ENCODE measurements at places on chromosomes 12 and 14. TPM values are rescaled to one million over a fixed set of nuclear protein-coding genes. Genes with fewer than 3 reads are reported as not detected.

SLCO1B1 gene
- not detected for total RNA-seq

DNA sequence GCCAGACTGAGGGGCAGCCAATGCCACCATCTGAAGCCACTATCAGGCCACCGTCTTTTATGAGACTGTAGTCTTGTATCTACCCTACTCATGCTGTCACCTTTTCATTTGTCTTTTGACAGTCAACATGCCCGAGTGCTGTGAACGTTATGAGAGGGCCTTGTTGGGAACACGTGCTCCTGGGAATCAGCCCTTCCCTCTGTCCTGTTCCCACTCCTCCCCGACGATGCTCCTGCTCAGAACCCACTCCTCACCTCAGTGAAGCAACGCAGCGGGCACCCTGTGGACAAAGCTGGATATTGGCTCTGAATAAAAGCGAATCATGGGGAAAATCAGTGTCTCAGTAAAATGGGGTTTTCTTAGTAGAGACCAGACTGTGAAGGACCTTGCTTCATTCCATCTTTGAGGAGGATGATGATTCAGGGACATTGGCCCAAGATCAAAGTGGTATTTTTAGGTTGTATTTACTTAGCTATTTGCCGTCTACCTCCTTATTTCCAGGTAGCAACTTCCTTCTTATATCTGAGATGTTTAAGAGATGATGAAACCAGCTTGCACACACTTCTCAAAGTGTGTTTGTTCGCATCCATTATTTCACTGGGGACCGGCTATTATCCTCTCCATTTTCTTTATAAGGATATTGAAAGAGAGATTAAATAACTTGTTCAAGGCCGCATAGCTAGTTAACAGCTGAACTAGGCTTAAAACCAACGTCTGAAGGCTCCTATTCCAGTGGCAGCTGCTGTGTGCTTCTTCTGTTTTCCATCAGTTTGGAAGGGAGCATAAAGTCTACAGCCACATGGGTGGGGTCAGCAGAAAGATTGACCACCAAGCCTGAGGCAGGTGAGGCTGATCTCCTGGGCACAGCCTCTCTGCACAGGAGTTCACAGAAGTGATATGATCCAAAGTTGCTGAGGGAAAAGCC is 43.9 kb upstream of the CTDSP2 start:
- DNase-seq, result peak; percentile 48

DNA sequence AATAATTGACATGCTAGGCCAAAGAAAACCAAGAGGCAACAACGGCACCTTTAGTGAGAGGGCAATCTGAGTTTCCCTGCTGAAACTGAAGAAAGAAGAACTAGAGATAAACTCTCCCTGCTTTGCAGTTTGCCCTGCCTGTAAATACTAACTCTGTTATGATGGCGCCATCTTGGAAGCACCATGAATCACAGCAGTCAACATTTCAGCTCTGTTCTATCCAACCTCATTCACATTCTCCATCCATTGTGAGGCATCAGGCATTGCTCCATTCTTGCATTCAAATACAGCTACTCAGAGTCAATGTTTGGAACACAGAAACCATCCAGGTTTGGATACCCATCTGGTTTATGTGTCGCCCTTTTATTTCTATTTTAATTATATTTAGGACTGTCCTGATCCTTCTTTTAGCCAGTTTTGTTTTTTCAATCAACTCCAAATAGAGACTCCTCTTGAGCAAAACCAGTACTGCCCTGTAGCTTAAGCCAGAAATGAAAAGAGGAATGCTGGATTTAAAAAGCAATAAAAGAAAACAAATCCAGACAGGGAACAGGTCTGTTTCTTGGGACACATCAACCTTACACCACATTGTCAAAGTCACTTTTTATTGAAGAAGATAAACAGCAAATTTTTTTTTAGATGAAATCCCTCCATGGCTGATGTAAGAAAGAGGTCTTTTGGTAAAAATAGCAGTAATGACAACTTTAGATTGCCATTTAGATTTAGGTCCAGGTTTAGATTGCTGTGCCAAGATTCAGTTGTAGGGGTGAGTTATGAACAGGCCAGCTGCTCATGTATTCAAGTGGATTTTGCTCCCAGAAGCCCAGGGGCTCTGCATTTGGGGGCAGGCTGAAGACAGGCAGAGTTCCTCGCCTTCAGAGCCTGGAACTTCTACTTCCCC is 33.3 kb upstream of the PPM1A start:
- DNase-seq, result no peak

TAS2R31 gene
- 2.0 TPM for total RNA-seq

- DNase-seq, result no peak
Observed at GRCh38 chr12:3905664-3906063, 32.5 kb upstream of the PARP11 start.

- no peak for DNase-seq
Observed at GRCh38 chr14:97058074-97058467, 260.9 kb downstream of the VRK1 start.

DNA sequence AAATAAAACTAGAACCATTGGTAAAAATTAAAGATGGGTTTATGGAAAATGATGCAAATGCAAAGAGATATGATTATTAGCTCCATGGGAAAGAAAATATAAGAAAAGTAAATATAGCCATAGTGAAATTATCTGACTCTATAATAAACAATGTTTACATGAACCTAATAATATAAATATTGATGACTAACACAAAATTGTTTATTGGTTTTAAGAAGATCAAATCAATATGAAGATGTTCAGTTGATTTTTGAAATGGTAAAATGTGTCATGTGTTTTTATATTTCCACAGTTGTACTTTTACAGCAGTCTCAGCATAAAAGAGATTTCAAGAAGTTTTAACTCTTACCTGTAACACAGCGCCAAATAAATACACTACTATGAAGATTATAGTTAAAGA is 114.0 kb downstream of the SLC41A2 start:
- DNase-seq, result no peak

- peak; percentile 96 for DNase-seq
Observed at GRCh38 chr12:46209914-46210872, 58.6 kb downstream of the SLC38A1 start.

PROX2 gene
- total RNA-seq, result not detected

DNA sequence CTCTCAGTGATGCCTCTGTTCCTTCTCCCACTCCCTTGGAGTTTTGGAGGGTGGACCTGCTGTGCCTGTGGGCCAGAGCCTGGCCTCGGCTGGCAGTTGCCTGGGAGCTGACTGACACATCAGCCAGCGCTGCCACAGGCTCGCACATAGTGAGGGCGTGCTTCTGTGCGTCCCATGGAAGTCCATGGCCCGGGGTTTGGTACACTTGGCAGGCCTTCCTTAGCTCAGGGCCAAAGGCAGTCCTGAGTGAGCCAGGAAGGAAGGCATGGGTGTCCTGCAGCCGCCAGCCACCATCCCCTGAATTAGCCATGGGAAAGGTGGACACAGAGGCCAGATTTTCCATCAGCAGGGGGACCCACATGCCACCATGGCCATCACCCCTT is 1.1 kb upstream of the DEGS2 start:
- no peak for DNase-seq

SAMD15 gene
- total RNA-seq, result 0.32 TPM

GRCh38 chr14:93832081-93832480 is 43.8 kb upstream of the PRIMA1 start:
- DNase-seq, result no peak

DNA sequence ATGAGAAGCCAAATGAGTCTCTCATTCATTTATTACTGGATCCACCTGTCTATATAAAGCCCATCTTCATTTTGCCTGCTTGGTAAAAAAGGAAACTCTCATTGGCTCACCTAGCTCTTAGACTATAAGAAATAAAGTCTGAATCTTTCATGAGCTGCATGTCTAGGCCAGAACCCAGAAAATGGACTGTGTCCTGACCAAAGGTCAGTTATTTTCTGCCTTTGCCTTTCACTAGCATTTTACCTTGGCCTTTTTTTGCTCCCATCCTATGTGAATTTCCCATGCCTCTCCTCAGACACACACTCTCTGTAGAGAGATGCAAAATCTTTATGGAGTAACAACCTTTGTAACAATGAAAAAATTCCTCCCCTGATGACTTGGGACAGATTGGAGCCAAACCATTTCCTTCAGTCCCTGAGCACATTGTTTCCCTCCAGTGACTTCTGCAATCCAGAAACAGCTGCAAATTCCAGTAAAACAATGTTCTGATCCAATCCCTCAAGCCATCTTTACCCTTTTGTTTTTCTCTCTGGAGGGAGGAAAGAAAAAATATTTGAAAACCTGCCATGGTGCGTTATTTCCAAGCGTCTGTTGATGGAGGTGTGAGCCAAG is 33.6 kb upstream of the MAP3K9 start:
- no peak for DNase-seq

DNA sequence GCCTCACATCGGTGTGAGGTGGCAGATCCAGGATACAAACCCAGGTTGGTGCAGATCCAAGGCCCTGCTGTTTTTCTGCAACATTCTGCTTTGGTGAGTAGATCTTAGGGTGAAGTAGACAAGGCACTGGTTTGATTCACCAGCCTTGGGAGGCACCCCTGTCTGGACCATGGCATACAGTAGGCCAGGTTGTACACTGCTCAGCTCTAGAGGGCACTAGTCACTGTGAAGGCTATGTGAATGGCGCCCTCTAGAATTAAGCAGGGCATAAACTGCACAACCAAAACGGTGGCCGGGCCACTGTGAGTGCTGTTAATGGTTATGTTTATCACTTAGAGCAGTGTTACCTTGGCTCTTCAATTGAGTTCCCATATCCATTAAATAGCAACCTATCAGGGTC is 280.6 kb upstream of the PWP1 start:
- DNase-seq, result peak; percentile 65

GRCh38 chr14:98931911-98932310 is 340.1 kb downstream of the BCL11B start:
- DNase-seq, result no peak

DNA sequence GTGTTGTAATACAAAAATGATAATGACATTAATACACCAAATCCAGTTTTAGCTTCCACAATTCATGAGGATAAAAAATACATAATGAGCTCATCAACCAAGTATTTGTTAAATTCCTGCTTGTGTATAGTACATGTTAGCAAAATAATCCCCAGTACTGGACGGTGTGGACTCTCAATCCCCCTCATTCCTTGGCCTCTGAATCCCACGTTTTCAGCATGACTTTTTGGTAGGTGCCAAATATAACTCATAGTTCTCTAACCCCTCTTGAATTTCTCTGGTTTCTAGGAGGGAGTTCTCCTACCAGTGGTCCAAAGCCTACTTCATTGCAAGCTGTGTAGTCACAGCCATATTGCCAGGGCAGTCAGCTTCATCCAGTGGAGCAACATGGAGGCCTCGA is 41.4 kb upstream of the EPS8 start:
- no peak for DNase-seq

- no peak for DNase-seq
Observed at GRCh38 chr12:79512068-79512467, 178.7 kb downstream of the PAWR start.

PMCH gene
- not detected for total RNA-seq

DNA sequence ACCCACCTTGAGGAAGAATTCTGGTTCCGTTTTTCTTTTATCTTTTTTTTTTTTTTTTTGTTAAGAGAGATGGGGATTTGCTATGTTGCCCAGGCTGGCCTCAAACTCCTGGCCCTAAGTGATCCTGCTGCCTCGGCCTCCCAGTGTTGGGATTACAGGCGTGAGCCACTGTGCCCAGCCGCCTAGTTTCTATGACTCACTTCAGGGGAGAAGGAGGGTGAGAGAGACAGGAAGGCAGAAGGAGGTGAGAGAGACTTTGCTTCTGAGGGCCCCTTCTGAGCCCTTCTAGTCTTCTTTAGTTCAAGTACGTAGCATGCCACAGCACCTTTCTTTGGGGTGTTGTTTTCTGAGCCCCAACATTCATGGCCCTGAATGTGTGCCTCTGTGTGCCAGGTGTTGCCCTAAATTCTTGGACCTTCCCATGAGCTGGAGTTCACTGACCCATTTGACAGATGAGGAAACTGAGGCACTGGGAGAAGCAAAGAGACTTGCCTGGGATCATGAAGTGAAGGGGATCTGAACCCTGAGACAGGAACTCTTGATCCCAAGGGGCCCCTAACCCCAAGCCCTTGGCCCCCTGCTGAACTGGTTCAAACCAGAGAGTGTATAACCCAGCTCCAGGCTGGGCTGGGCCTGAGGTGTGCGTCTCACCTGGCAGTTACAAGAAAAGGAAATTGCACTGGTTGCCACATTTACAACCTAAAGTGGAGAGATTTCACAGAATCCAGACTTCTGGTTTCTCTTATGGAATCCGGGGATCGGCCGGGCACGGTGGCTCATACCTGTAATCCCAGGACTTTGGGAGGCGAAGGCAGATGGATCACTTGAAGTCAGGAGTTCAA is 20.8 kb downstream of the SH2B3 start:
- DNase-seq, result no peak

DNA sequence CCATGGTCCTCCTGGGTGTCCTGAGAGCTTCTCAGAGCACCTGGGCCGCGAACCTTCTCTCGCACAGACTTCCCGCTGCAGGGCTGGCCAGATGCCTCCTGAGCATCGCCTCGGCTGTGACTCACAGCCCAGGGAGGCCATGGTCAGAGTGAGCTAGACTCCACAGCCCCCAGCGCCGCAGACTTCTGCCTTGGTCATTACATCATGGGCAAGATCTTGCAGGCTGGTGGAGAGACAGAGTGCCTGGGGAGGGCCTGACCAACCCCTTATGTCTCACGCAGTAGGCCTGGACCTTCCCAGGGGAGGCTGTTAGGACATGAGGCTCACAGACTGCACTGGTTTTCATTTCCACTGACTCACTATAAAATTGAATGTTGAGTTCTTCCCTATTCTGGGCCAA is 41.8 kb downstream of the SMOC1 start:
- DNase-seq, result peak; percentile 35

DNA sequence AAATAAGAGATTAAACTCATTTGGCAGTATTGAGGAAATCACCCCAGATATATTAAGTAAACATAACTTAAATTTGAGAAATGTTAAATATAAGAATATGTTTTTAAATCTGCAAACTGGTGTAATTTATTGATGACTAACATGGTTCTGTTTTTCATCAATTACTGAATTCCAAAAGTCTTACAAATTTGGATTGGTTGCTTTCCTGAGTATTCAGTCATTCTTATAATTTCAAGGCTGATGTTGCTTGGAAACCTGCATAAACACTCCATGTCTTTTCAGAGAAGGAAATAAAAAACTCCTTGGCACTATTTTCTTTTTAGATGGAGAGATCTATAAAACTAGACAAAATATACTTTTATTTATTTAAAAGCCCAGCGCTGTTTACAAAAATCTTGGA is 71.7 kb downstream of the NOVA1 start:
- no peak for DNase-seq

GRCh38 chr12:76679778-76680177 is 84.1 kb upstream of the ZDHHC17 start:
- DNase-seq, result no peak

DPPA3 gene
- not detected for total RNA-seq

DNA sequence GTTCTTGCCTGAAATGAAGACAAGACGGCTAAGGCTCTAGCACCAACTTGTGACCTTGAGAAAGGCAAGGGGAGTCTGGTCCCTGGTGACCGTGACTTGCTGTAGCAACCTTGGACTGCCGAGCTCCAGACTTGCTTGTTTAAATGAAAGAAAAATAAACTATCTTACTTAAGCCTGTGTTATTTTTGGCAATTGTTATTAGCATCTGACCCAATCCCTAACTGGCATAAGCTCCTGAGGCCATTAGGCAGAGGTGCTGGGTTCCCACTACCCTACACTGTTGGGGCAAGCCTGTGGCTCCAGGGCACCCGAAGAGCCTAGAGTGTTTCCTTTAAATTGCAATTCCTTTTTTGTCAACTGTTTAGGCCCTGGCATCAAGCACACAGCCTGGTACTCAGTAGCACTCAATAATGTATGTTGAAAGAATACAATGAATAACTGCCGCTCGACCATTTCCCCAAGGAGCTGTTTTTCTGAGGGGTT is 106.9 kb upstream of the HIF1A start:
- DNase-seq, result no peak

- DNase-seq, result peak; percentile 99
Observed at GRCh38 chr14:51382506-51382905, 142.5 kb downstream of the TMX1 start.

CD163L1 gene
- 2.0 TPM for total RNA-seq
